ENCODE measurements at places on chromosomes 13 and 19.

GRCh38 chr19:24140099-24140498, 53.1 kb downstream of the ZNF254 start:
- peak; percentile 77 for DNase-seq

DNA sequence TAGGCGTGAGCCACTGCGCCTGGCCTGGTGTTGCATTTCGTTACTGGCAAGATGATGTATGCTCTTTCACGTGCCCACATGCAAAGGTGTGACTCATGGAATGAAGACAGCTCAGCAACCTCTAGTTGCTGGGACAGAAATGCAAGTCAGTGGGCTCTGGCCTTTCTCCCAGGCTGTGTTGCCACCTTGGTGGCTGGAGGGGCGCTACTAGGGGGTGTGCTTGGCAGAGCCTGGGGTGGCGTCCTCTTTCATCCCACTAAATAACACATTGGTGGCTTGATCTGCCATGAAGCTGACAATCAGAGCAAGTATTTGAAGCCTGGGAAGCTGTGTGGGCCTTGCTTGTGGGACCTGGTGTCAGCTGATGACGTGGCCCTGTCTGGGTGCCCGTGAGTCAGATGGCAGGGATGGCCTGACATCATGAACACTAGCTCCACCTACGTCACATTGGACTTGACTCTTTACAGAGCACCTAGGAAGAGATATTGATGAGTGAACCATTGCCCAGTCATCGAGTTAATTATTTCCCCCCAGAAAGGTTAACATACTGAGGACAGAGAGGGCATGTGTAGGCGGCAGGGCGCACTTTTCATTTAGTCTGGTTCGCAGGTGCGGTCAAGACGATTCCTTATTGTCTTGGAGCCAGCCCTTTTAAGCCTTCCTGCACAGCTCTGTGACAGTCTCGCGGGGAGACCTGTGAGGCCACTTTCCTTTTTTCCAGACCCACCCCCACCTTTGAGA, 154.2 kb downstream of the TM9SF2 start:
- peak; percentile 79 for DNase-seq

DNA sequence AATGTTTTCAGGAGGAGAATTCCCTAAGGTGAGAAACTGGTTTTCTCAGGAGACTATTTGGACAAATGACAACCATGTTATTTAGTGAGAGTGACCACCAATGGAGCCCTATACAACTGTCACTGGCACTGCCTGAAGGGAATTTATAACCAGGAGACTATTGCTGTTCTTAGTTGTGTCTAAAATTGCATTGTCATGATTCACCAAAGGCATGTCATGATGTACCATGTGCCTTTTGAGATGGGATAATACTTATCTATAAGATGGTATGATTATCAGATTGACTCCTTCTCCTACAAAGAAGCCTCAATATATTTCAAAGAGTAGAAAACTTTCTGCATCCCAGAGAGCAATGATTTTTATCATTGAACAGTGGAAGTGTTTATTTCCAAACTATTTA, 739.4 kb upstream of the GPC6 start:
- no peak for DNase-seq

DNA sequence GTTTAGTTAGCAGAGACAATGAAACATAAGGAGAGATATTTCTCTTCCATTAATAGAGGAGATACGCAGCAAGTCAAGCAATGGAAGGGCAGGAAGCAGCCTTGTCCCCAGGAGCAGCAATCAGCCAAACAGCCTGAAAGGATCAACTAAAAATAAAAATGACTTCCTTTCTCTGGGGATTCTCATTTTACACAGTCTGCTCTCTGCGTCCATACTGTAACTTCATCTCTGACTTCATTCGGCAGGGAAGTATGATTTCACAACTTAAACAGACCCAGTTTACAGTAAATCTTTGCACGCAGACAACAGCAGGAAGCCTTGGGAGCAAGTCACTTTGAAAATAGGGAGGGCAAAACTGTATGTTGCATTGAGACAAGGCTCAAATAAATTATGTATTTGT, 826.7 kb downstream of the DIAPH3 start:
- DNase-seq = no peak

DNA sequence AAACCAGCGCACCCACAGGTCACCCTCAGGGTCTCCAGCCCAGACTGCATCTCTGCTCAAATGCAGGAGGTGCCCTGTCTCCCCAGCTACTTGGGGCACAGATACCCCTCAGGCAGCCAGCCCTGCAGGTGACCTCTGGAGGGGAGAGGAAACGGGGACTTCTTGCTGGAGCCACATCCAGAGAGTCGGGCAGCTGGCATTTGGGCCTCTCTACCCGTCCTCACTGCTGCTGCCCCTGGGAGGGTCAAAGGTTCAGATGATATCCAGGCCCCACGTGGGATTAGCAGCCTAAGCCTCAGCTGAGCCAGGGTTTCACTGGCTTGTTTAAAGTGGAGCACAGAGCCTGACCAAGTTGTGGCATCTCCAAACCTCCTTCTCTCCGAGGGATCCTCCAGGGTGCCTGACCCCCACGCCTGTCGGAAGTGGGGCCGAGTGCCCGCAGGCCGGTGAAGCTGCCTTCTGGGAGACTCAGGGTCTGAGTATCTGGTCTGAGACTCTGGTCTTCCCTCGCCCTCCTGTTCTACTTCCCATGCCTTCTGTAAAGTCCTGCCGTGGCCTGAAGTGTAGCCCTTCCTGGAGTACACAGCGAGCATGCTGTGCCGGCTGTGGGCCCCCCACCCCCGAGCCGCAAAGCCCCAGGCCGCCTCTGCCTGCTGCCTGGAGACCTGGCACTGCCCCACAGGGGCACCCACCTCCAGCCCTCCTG, 2.1 kb downstream of the RASA3 start:
- no peak for DNase-seq
